ENCODE measurements at places on chromosomes 5 and 9. TPM values are rescaled to one million over a fixed set of nuclear protein-coding genes. Genes with fewer than 3 reads are reported as not detected.

DNA sequence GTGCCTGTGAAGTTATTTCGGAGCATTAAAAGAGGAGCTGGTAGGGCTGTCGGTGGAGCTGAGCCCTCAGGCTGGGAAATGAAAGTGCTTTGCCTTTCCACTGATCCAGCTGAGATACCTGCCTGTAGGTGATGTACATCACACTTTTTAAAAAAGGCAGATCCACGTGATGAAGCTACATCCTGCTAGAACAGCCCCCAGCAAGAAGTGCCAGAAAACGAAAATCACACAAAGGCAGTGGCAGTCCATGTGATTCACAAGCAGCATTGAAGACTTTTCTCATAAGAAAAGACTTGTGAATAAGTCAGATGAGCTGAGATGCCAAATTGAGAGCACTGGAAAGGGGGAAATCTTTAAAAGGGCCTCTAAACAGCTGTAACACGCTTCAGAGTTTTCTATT lies 765.1 kb downstream of the PTPRD start:
- DNase-seq = no peak
- H3K27ac ChIP-seq = no peak overlapping the region
- no peaks in the 10 kb centered on the region for H3K36me3 ChIP-seq
- H3K27me3 ChIP-seq = no peaks in the 10 kb centered on the region
- H3K4me3 ChIP-seq = no peak overlapping the region

DNA sequence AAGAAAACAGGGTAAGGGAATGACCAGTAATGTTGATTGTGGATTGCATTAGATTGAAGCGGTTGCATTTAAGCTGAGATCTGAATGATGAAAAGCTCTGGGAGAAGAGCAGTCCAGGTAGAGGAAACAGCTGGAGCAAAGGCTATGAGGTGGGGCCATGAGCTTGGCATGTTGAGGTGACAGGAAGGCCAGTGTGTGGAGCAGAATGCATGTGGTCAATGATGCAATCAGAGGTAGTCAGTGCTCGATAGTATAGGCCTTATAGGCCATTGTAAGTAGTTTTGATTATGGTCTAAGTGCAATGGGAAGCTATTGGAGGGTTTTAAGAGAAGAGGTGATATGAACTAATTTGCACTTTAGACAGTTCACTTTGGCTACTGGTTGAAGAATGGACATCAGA lies 270.4 kb downstream of the ARHGAP26 start:
- no peaks in the 10 kb centered on the region for H3K4me1 ChIP-seq
- no peaks in the 10 kb centered on the region for H3K27me3 ChIP-seq
- no peak for DNase-seq
- H3K4me3 ChIP-seq = no peak overlapping the region
- H3K36me3 ChIP-seq = peaks cover 42% of the 10 kb centered on the region

The SLC28A3 gene
- 0.16 TPM for total RNA-seq

The PCDHB8 gene
- not detected for total RNA-seq

- peak within 1 kb of the TSS; percentile 64 for H3K4me3 ChIP-seq
- peak; percentile 95 for DNase-seq
- H3K27me3 ChIP-seq = peaks cover 5% of the 10 kb centered on the region
- H3K36me3 ChIP-seq = no peaks in the 10 kb centered on the region
- H3K4me1 ChIP-seq = peaks cover 46% of the 10 kb centered on the region
These were observed at the start of gene BRD3 for GRCh38 chr9:134067904-134068743. TSS of gene BRD3 (minus strand) at chr9:134068026. CDS start at chr9:134053477, 14,549 bp downstream.

GRCh38 chr5:285991-286557 lies 14.6 kb downstream of the PDCD6 start:
- peaks cover 12% of the 10 kb centered on the region for H3K36me3 ChIP-seq
- H3K4me1 ChIP-seq = no peaks in the 10 kb centered on the region
- no peak overlapping the region for H3K27ac ChIP-seq
- no peak overlapping the region for H3K4me3 ChIP-seq
- DNase-seq = no peak
- no peaks in the 10 kb centered on the region for H3K27me3 ChIP-seq
